Left ventricle myocardium inferior (tissue), 1 donor: ENCODE measurements at places on chromosomes 6 and 20.
A peak's percentile ranks its signal among the peaks of the same experiment; 100 is the strongest.

GRCh38 chr6:27770724-27771123 lies 141.5 kb downstream of the OR2B2 start:
- no peak overlapping the region for H3K4me3 ChIP-seq
- H3K27me3 ChIP-seq, result peaks cover 88% of the 10 kb centered on the region
- no peaks in the 10 kb centered on the region for H3K36me3 ChIP-seq
- no peak for DNase-seq
- no peak overlapping the region for H3K27ac ChIP-seq
- H3K4me1 ChIP-seq, result peaks cover 4% of the 10 kb centered on the region

- H3K4me1 ChIP-seq, result no peaks in the 10 kb centered on the region
- H3K4me3 ChIP-seq, result no peak overlapping the region
- DNase-seq, result no peak
- no peaks in the 10 kb centered on the region for H3K27me3 ChIP-seq
- H3K36me3 ChIP-seq, result no peaks in the 10 kb centered on the region
These were observed 207.6 kb upstream of the MYLIP start for GRCh38 chr6:15921243-15921642.

DNA sequence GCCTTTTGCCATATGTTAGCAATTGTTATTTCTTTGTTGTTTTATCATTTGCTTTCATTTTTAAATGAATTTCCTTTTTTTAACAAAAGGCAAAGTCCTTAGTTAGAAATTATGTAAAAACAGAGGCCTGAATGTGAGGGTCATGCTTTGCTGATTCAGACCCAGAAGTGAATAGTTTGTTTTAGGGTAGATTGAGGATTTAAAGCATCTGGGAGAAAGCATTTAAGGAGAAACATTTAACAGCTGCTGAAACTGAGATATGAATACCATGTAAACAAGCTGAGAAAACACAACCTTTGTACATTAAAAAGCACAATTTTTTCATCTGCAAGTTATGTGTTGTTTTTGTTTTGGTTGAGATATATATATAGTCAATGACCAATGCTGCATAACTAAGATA lies 8.0 kb downstream of the HTR1B start:
- DNase-seq, result no peak
- H3K27ac ChIP-seq, result peak overlapping the region; percentile 68
- H3K4me3 ChIP-seq, result no peak overlapping the region
- H3K27me3 ChIP-seq, result no peaks in the 10 kb centered on the region
- peaks cover 6% of the 10 kb centered on the region for H3K4me1 ChIP-seq
- H3K36me3 ChIP-seq, result no peaks in the 10 kb centered on the region

GRCh38 chr6:143741480-143741879 lies 63.7 kb downstream of the PHACTR2 start:
- DNase-seq, result no peak
- no peaks in the 10 kb centered on the region for H3K27me3 ChIP-seq
- no peaks in the 10 kb centered on the region for H3K36me3 ChIP-seq

DNA sequence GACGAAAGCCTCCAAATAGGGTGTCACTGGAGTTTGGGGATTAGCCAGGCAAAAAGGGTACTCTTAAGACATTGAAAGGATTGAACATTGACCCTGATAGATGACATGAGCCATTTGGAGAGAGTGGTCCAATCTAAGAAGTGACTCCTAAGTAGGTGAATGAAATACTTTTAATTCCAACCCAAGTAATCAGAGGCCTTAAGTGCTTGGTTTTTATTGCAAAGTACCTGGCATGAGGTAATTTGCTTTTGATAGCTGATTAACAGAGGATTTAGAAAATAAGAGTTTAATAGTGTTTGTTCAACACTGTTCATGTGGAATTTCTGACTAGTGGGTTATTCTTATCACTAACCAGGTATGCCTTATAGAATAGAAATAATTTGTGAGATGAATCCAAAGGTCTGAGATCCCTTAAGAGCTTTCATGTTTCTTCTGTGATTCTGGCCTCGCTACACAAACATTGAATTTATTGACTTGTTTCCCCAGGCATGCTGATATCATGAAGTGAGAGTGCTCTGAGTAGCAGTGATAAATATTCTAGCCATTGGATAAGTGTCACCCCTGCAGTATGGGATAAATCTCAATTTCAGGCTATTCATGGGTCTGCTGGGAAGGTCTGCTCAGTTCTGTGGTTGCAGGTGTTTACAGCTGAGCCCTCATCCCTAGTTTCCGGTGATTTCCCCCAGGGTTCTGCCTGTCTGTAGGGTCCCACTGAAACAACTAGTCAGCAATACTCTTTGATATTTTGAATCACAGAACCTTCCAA lies 6.5 kb downstream of the NCOA7 start:
- H3K4me1 ChIP-seq, result peaks cover 24% of the 10 kb centered on the region
- no peaks in the 10 kb centered on the region for H3K27me3 ChIP-seq
- no peak overlapping the region for H3K27ac ChIP-seq
- DNase-seq, result no peak
- H3K36me3 ChIP-seq, result peaks cover 5% of the 10 kb centered on the region

DNA sequence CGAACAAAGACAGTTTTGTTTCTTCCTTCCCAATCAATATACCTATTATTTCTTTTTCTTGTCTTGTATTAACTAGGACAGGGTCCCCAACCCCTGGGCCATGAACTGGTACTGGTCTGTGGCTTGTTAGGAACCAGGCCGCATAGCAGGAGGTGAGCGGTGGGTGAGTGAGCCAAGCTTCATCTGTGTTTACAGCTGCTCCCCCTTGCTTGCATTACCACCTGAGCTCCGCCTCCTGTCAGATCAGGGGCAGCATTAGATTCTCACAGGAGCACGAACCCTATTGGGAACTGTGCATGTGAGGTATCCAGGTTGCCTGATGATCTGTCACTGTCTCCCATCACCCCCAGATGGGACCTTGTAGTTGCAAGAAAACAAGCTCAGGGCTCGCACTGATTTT lies 151.9 kb downstream of the CDKAL1 start:
- H3K4me3 ChIP-seq, result no peak overlapping the region
- H3K27me3 ChIP-seq, result no peaks in the 10 kb centered on the region
- H3K36me3 ChIP-seq, result no peaks in the 10 kb centered on the region
- peaks cover 7% of the 10 kb centered on the region for H3K4me1 ChIP-seq
- H3K27ac ChIP-seq, result no peak overlapping the region

- no peaks in the 10 kb centered on the region for H3K4me1 ChIP-seq
- no peak overlapping the region for H3K4me3 ChIP-seq
- H3K27me3 ChIP-seq, result no peaks in the 10 kb centered on the region
- no peak for DNase-seq
These were observed 96.9 kb downstream of the STXBP5 start for GRCh38 chr6:147301070-147301469.

DNA sequence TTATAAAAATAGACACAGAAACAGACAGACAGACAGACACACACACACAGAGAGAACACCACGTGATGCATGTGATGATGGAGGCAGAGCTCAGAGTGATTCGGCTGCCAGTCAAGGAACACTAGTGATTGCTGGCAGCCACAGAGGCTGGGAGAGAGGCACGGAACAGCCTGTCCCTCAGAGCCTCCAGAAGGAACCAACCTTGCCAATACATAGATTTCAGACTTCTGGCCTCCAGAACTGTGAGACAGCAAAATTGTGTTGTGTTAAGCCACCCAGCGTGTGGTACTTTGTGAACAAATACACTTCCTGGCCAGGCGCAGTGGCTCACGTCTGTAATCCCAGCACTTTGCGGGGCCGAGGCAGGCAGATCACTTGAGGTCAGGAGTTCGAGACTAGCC lies 9.5 kb upstream of the PARD6B start:
- no peak overlapping the region for H3K4me3 ChIP-seq
- H3K27ac ChIP-seq, result peak overlapping the region; percentile 91
- peak; percentile 57 for DNase-seq
- H3K4me1 ChIP-seq, result peaks cover 50% of the 10 kb centered on the region
- no peaks in the 10 kb centered on the region for H3K27me3 ChIP-seq

GRCh38 chr20:58741384-58741783 lies 48.8 kb downstream of the NPEPL1 start:
- DNase-seq, result no peak
- no peak overlapping the region for H3K27ac ChIP-seq
- no peaks in the 10 kb centered on the region for H3K4me1 ChIP-seq
- H3K4me3 ChIP-seq, result no peak overlapping the region
- H3K36me3 ChIP-seq, result no peaks in the 10 kb centered on the region

- no peak overlapping the region for H3K27ac ChIP-seq
- H3K27me3 ChIP-seq, result no peaks in the 10 kb centered on the region
- no peaks in the 10 kb centered on the region for H3K36me3 ChIP-seq
These were observed 10.1 kb upstream of the NHSL1 start for GRCh38 chr6:138509371-138509770.

DNA sequence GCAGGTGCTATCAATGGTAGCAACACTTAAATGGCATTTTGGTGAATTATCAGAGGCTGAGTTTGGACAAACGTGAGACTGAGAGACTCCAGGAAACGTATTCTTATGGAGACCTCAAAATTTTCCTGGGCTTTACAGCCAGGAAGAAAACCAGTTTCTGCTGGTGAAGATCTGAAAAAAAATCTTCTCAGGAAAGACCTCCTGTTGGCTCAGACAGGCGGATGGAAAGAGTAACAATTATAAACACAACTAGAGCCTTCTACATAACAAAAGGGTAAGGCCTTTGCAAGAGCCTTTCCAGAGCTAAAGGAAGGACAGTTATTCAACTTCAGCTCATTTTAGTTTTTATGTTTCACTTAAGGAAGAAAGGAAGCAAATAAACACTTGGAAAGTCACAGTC lies 274.4 kb downstream of the THBS2 start:
- no peak overlapping the region for H3K27ac ChIP-seq
- DNase-seq, result no peak
- no peaks in the 10 kb centered on the region for H3K36me3 ChIP-seq

- no peak for DNase-seq
- H3K4me1 ChIP-seq, result peaks cover 13% of the 10 kb centered on the region
- H3K27ac ChIP-seq, result no peak overlapping the region
- no peak overlapping the region for H3K4me3 ChIP-seq
These were observed 21.9 kb downstream of the FAM217A start for GRCh38 chr6:4057036-4057435.

- H3K4me3 ChIP-seq, result no peak overlapping the region
- H3K36me3 ChIP-seq, result no peaks in the 10 kb centered on the region
- H3K27ac ChIP-seq, result no peak overlapping the region
- H3K27me3 ChIP-seq, result peaks cover 8% of the 10 kb centered on the region
- no peak for DNase-seq
These were observed 22.5 kb upstream of the C6orf58 start for GRCh38 chr6:127554435-127555006.

- peaks cover 22% of the 10 kb centered on the region for H3K4me1 ChIP-seq
- no peaks in the 10 kb centered on the region for H3K27me3 ChIP-seq
- peaks cover under 1% of the 10 kb centered on the region for H3K36me3 ChIP-seq
- no peak overlapping the region for H3K4me3 ChIP-seq
- DNase-seq, result no peak
These were observed 55.1 kb downstream of the JAG1 start for GRCh38 chr20:10618611-10619245.

DNA sequence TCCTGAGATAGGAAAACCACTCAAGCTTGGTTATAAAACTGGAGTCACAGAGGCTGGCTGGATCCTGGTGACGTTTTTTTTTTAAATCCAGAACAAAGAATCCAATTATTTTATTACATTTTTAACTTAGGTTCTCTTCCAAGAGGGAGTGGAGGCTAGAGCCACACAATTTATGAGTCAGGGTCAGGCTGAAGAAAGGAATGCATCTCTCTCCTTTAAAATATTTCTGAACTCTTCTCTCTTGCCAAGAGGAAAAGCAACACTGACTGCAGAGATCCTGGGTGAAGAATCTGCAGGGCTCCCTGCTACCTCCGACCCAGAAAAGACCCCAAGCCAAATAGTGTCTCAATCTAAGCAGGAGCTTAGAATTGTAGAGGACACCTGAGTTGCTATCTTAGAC lies 88.5 kb upstream of the SSTR4 start:
- no peak for DNase-seq
- H3K36me3 ChIP-seq, result no peaks in the 10 kb centered on the region
- H3K27ac ChIP-seq, result no peak overlapping the region
- peaks cover 85% of the 10 kb centered on the region for H3K27me3 ChIP-seq

DNA sequence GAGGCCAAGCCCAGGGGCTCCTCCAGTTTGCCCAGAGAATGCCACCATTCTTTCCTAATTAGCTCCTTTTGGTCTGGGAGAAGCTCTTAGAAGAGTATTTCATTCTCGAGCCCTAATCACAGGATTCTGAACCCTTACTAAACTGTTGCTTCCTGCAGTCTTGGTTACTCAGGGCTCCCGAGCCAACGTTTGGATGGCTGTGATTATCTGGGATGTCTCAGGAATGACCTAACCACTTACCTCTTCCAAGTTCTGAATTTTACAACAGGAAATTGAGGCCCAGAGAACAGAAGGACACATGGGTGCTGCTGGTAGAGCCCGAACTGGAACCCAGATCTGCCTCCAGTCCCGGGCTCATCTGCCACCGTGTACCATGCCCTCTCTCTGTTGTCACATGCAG lies 22.2 kb upstream of the PNPLA1 start:
- H3K36me3 ChIP-seq, result no peaks in the 10 kb centered on the region
- H3K27ac ChIP-seq, result no peak overlapping the region
- DNase-seq, result no peak
- H3K4me1 ChIP-seq, result no peaks in the 10 kb centered on the region

DNA sequence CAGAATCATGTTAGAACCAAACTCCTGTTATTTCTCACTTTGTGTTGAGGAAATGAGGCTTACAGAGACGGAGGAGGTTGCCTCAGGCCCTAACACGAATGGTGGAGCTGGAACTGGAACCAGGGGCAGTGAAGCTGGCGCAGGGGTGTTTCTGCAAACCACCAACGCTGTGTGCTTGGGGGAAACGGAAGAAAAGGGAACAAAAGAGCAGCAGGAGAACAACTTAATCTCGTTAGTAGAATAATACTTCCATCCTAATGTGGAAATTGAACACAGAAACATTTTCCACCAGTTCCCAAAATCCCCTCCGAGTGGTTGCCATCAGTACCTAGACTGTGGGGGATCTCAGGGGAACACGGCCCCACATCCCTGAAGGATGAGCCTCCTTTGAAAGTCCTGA lies 103.4 kb upstream of the FRMD1 start:
- H3K27ac ChIP-seq, result no peak overlapping the region
- no peaks in the 10 kb centered on the region for H3K4me1 ChIP-seq
- H3K27me3 ChIP-seq, result peaks cover 43% of the 10 kb centered on the region

GRCh38 chr6:42754759-42755158 lies 8.9 kb upstream of the TBCC start:
- peaks cover 4% of the 10 kb centered on the region for H3K4me1 ChIP-seq
- H3K27ac ChIP-seq, result no peak overlapping the region
- no peak overlapping the region for H3K4me3 ChIP-seq
- peaks cover 10% of the 10 kb centered on the region for H3K36me3 ChIP-seq

DNA sequence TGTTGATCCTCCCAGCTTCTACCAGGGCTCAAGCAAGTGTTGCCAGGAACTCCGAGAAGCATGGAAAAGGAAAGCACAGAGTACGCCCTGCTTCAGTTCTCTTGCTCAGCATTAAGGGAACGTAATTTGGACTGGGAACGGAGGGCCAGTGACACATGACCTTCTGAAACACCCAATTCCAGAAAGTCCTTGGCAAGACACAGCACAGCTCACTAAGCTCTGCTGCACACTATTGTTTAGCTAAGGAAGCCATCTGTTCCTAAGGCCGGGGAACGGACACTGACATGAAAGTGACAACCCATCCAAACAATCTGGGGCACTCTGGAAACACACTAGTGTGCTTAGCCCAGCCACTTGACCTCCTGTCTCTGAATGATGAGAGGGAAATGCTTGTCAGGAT lies 56.9 kb upstream of the NXT1 start:
- H3K4me3 ChIP-seq, result no peak overlapping the region
- no peaks in the 10 kb centered on the region for H3K36me3 ChIP-seq
